ENCODE measurements at places on chromosomes 2 and 18.
A peak's percentile ranks its signal among the peaks of the same experiment; 100 is the strongest.

GRCh38 chr2:233422649-233423551 lies 68.6 kb downstream of the DGKD start:
- DNase-seq = no peak

GRCh38 chr2:217260441-217261115 lies 400.7 kb upstream of the TNP1 start:
- DNase-seq = peak; percentile 8

GRCh38 chr2:241300000-241300399 lies 15.5 kb downstream of the HDLBP start:
- DNase-seq = no peak

DNA sequence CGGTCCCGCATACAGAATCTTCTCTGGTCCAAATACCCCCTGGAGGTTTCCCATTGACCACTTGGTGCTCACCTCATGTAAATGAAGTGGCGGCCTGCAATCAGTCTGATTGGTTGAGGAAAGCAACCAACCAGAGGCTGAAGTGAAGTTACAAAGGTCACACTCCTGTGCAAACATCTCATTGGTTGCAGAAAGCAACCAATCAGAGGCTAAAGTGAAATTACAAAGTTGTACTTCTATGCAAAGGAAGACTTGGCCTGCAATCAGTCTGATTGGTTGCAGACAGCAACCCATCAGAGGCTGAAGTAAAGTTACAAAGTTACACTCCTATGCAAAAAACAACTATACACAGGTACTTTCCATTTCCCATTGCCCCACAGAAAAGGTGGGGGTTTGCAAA lies 2.5 kb upstream of the SP100 start:
- DNase-seq = no peak

DNA sequence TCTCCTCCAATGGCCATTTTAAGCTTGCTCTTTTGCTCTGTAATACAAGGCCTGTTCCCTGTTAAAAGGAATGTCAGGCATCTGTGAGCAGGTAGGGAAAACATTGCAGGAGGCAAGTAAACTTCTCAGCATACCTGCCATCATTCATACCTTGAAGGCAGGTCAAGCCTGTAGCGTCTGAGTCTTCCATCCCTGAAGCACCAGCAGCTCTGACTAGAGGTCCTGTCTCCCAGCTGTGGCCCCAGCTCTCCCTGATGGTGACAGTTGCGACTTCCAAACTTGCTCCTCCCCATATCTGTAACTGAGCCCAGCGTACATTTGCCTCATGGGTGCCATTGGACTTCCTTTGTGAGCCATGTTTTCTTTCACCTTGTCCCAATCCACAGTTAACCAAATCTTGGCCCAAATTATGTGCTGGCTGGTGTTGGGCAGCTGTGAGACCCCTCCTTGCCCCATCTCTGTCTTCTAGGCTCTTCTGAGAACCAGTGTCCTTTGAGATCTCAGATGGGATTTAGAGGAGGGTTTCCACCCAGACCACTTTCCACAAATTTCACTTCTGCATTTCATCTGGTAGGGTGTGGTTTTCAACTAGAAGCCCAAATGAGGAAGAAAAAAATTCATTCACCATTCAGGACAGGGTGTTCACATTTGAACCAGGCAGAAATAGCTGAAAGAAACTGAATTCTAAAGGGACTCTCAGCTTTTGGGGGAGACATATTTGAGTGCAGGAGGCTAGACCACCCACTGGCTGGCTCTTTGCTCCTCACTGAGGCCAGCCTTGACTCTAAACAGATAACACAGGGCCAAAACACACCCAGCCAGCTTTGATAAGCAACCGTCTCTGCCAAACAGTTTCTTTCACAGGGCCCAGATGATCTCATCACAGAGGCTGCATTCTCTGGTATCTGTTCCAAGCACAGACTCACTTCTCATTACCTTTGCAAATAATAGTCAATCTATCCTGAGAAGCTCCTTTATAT lies 66.4 kb upstream of the MSH2 start:
- DNase-seq = no peak

- DNase-seq = no peak
Measured at GRCh38 chr18:58213440-58213839, 169.4 kb downstream of the NEDD4L start.

GRCh38 chr2:52404866-52405265 lies 1362.7 kb upstream of the CHAC2 start:
- DNase-seq = no peak
